NCI-H187 treated with DMSO at 0.1 percent for 48 hours (cell line): ENCODE measurements at places on chromosomes 6 and 20.

- DNase-seq: no peak
These were observed 38.1 kb downstream of the B4GALT5 start for GRCh38 chr20:49675368-49676151.

GRCh38 chr6:84003131-84003530 is 30.4 kb upstream of the MRAP2 start:
- DNase-seq: no peak

DNA sequence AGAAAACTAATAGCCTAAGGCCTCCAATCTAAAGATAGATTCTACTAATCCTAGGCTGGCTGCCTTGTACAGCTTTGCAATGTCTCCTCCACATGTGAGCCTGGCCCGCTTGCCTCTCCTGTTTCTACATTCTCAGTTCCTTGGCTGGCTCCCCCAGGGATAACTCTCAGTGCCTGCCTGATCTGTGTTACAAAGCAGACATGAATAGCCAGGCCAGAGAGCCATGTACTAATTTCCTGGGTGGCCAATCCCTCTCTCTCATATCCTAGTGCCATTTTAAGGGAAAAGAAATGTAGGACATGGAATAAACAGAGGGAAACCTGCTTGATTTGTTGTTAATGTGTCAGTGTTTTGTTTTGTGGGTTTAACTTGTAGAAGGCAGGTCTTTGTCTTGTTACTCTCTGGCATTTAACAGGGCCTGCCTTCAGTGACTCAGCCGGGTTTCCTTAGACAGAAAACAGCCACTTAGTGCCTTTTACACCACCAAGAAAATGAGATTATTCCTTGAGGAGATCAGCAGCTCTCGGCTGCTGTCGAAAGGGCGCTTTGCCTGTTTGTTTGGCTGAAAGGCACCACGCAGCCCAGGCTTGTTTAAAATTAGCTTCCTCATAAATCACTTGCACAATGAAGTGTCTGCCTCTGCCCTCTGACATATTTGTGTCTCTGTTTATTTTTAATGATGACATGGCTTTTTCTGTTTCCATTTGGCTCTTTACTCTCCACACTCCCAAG is 702.7 kb downstream of the MAFB start:
- no peak for DNase-seq

DNA sequence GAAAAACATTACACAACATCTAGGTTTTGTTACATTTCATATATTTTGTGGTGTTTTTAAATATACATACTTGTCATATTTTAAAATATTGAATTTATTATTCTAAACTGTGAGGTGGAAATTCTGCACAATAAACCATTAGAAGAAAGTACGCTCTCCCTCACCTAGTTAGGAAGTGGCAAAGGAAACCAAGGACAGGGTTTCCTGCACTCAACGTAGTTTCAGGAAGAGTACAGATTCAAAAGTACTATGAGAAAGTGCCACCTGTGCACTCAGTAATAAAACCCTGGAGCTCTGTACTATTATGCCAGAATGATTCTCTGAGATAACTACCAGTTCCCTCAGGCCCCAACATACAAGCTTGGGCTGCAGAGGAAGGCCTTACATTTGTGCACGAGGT is 54.6 kb upstream of the MRAP2 start:
- no peak for DNase-seq

DNA sequence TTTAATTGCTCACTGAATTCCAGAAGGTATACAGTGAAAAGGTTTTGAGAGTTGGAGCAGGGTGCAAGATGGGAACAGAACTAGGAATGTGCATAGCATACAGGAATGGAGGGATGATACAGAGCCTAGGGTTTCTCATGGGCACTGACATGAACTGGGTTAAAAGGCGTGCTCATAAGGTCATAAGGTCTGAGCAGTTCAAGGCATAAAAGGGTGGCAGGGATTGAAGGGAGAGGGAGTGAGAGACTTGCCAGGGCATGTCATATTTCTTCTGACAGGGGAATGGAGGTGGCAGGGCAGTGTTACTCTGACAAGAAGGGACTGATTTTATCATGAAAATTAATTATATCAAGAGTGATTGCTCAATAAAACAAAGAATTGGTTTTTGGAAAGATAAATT is 4.7 kb downstream of the MLIP start:
- no peak for DNase-seq

GRCh38 chr6:166715065-166715464 is 88.0 kb upstream of the RPS6KA2 start:
- DNase-seq: no peak

- no peak for DNase-seq
These were observed 205.8 kb downstream of the ISM1 start for GRCh38 chr20:13426870-13427269.

DNA sequence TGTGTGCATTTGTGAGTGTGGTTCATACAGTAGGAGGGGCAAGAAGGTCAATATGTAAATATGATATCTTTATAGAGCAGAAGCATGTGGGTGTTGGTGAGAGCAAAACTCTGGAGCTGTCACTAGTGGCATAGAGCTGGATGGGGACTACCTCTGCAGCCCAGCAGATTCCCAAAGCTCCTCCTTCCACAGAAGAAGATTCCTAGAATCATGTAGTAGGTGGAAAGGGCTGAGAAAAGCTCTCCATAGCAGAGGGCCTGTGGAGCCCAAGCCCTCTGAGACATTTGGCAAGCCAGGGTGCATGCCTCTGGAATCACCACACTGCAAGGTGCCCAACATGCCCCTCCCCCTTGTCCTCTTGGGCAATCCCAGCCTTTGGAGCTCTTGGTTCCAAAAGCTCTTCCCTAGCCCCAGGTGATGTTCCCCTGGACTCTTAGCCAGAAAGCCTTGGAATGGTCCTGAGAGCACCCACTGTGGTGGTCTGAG is 233.2 kb downstream of the LRFN2 start:
- no peak for DNase-seq

DNA sequence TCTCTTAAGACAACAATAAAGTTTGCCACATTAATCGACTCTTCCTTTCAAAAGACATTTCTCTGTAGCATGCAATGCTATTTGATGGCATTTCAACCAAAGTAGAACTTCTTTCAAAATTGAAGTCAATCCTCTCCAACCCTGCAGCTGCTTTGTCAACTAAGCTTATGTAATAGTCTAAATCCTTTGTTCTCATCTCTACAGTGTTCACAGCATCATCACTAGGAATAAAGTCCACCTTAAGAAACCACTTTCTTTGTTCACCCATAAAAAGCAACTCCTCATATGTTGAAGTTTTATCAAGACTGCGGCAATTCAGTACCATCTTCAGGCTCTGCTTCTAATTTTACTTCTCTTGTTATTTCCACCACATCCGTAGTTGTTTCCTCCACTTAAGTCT is 11.5 kb upstream of the BLOC1S5 start:
- no peak for DNase-seq

DNA sequence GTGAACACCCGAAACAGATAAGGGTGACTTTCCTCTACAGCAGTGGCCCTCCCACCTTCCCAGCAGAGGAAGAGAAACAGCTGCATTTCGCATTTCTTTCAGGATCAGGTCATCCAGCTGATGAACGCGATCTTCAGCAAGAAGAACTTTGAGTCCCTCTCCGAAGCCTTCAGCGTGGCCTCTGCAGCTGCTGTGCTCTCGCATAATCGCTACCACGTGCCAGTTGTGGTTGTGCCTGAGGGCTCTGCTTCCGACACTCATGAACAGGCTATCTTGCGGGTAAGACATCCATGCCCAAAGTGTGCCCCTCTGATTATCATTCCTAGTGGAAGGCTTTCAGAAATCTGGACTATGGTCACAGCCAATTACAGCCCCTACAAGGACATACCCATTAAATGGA is 27.8 kb upstream of the MROH8 start:
- DNase-seq: no peak

- DNase-seq: no peak
These were observed 86.2 kb downstream of the SMAP1 start for GRCh38 chr6:70753870-70754380.

DNA sequence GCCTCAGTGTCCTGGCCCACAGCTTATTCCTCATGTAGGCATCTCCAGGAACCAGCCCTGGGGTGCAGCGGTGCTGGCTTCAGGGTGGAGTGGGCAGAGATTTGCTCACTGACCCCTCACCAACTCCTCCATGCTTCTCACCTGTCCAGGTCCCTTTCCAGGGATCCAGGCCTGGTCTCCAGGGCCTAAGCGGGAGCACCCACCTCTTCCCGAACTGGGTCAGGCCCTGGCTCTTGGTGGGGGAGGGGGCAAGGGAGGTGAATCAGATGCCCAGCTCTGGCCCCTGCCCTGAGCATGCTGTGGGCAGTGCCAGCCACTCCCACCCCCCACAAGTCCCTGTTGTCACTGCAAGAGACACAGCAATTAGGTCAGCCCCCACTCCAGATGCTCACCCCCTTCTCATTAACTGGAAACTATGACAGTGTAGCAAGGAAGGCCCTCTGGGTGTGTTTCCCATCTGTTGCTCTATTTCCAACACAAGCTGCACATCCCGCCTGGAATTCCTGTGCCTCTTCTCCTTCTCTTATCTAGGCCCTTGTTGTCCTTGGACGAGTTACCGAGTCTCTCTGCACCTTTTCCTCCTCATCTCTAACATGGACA is 37.0 kb downstream of the MDFI start:
- no peak for DNase-seq

- no peak for DNase-seq
These were observed 78.5 kb upstream of the PHACTR1 start for GRCh38 chr6:12637960-12638641.

- no peak for DNase-seq
These were observed 10.6 kb upstream of the FAM8A1 start for GRCh38 chr6:17589406-17590096.
